ENCODE measurements at places on chromosomes 6 and 20. TPM values are rescaled to one million over a fixed set of nuclear protein-coding genes. Genes with fewer than 3 reads are reported as not detected.

BAK1 gene
- 24.0 TPM for total RNA-seq

- no peak for DNase-seq
Measured at GRCh38 chr6:149031859-149032598, 285.2 kb downstream of the UST start.

GRCh38 chr6:44995486-44996132 is 332.5 kb upstream of the RUNX2 start:
- DNase-seq, result no peak

SNX21 gene
- 19.3 TPM for total RNA-seq

NRSN1 gene
- not detected for total RNA-seq

GRCh38 chr6:21202521-21202920 is 391.0 kb upstream of the SOX4 start:
- DNase-seq, result no peak

DNA sequence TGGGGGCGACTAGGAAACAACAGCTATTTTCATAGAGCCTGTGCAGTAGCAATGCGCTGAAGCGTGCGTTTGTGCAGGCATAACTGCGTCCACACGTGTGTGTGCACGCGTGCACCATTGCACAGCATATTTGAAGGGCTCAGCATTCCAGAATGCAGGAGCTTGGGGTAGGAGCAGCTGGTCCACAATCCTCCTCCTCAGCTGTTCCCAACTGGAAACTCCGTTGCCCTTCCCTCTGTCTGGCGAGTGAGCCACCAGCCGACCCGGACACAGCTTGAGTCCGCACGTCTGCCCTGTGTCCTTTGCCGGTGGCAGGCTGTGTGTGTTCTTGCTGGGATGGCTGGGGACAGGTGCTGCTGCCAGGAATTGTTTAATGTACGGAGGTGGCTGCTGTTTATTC is 110.2 kb downstream of the SASH1 start:
- DNase-seq, result no peak

C6orf141 gene
- total RNA-seq, result 2.9 TPM

DNA sequence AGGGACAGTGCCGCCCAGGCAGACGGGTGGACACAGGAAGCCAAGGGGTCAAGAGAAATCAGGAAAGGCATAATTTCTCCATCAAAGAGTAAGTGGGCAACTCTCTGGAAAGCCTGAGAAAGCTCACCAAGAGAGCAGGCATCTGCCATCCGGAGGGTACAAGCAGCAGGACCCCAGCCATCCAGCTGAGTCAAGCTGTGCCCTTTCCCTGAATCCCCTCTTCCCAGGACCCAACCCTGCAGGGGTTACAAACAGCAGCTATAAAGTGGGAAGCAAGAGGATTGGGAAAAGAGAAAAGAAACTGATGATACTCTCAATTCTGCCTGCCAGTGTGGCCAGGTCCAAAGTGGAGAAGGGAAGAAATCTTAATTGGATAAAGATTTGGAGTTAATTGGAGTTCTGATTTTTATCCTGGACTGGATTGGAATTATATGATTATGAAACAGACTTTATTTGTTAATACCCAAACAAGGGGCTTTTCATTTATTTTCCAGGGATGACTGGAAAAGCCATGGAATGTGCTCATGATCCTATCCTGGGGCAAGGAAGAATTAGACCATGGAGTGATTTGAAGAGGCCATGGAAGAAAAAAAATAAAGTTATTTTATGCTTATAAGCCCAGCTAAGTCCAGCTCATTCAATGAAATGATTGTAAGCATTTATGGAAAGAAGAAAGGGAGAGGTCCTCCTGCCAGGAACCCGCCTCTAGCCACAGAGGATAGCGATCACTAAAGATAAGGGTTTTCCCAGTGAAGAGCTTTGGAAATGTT is 34.9 kb downstream of the NHLRC1 start:
- DNase-seq, result no peak

DNA sequence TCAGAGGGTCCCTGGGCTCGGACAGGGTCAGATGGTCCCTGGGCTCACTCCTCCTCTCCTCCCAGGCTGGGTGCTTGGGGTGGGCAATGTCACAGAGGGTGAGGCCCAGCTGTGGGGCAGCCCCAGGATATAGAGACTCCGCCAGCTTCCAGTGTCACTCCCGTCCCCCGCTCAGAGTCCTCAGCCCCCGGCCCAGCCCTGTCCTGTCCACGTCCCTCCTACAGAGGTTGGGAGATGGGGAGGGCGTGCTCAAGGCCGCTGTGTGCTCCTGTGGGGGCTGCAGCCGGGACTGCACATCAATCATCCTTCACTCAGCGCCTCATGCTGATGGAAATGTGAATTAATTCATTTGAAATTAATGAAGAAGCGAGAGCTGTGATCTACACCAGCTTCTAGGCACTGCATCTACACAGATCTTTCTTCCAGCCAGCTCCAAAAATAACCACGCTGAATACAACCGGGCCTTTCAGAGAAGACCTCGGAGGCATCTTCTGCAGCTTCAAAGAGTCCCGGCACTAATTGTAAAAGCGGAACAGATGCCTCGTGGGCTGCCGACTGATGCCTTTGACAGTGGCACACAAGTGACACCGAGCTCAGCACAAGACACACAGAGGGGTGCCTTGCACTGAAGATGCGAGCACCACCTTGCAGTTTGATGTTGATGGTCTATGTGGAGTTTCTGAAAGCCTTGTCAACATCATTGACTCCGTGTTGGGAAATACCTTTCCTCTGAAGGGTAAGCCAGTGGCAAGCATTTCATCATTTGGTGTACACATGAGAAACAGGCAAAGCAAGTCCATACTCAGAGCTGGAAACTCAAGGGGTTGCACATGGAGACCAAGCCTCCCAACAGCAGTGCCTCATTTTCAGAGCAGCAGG is 39.3 kb downstream of the DACT2 start:
- DNase-seq, result no peak

DNA sequence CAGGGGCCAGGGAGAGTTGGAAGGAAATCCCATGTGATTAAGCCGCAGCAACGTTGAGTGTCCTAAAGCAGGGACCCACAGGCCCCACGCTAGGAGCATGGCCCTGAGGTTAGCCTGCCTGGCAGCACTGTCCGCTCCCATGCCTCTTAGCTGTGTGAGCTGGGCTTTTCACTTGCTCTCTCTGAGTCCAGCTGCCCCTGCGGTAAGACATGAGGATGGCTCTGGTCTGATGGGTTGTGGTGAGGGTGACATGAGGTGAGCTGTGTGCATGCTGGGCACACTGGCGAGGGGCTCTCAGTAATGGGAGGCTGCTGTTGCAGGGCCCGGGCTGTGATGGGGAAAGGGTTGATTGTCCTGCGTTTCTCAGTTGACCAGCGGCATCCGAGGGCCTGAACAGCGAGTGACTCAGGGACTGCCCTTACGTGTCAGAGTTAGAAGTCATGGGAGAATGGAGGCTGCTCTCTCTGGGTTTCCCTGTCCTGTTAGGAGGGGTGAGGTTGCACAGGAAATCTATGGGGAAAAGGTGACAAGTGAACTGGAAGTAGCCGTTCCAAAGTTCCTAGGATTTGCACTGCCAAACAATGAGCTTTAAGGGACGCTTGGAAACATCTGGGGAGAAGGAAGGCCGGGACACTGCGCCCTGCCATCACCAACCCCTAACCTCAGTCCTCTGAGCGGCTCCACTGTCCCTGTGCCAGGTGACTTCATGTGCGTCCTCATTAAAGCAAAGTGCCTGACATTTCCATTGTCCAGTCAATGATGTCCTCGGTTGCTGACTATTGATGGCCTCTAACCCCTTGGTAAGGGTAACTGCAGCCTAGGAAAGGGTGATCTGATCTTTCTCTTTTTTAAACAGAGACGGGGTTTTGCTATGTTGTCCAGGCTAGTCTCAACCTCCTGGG is 51.3 kb downstream of the ADNP start:
- DNase-seq, result no peak

BMP2 gene
- total RNA-seq, result 72.0 TPM
